Hematopoietic multipotent progenitor cell treated with erythropoietin and hydrocortisone succinate and interleukin-3 and kit ligand, for 8 days (in vitro differentiated cells): ENCODE measurements at places on chromosomes 1 and 21.

- no peak for DNase-seq
Measured at GRCh38 chr1:8597455-8597854, 220.0 kb downstream of the RERE start.

GRCh38 chr21:42117229-42117966, 46.3 kb downstream of the UMODL1 start:
- peak; percentile 73 for DNase-seq

DNA sequence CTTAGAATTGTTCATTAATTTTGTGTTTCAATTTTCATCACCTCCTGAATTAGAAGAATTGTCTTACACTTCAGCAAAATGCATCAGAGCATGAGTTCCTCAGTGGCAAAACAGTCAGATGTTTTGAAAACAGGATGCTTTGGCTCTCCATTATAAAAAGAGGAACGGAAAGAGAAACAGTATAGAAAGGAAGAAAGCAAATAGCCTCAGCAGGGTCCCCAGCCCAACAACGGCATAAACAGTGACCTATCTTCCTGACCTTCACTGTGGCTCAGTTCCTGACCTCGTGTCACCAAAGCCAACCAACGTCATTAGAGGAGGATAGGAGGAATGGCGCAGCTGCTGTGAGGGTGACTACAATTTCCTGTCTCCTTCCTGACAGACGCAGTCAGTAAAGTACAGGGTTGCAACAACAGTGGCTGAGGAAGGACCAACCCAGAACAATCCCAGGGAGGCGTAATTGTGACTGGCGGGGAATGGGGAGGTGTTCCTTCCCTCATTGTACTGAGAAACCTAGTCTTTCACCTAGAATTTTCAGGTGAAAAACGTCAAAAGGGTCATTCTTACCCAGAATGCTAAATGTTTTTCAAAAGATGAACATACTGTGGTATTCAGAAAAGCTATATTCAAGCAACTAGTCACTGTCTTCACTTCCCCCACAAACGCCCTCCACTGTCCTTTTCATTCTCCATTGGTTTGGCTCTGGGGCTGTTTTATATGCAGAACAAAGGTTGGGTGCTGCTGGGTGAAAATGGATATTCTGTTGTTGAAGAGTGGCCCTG, 197.9 kb upstream of the SGIP1 start:
- DNase-seq: peak; percentile 10

GRCh38 chr1:113605146-113605545, 154.1 kb downstream of the PHTF1 start:
- no peak for DNase-seq

- DNase-seq: no peak
Measured at GRCh38 chr1:85358702-85359438, 82.4 kb upstream of the BCL10 start.

DNA sequence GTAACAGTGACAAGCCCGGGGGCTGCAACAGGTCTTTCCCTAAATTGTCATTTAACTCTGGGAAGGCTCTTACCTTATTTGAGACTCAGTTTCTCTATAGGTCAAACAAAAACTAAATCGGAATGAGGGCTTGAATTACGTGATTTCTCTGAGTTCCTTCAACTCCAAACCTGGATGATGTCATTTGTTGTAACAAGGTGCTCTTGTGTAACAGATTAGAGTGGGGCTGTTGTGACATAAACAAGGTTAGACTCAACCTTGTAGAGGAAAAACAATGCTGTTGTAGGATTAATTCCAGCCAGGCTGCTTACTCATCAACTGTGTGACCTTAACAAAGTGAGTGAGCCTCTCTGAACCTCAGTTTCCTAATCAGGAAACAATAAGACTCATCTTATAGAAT, 74.4 kb downstream of the SUSD4 start:
- no peak for DNase-seq

DNA sequence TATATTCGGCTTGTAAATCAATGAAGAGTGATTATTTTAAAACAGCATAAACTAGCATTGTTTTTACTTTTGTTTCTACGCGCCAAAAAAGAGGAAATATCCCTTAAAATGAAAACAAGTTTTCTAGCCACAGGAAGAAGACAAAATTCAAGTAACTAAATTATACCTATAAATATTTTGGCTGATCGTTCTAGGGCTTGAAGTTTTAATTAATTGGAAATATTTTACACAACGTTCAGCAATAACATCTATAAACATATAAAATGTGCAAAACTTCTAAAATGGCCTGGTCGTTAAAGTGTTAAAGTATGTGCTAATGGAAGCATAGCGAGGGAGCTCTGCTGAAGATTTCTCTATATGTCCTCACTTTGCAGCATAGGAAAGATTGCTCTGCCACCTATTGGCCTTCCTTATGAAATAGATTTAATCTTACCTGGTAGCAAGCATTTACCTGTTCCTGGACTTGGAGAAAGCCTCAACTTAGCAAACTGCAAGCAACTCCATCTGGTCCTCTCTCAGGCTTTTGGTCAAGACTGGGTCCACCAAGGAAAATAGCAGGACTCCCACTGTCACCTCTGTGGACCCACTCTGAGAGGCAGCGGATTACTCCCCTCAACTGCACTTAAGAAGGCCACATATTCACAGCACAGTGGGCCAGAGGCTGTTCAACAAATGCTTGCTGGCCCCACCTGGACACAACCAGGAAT, 351.3 kb upstream of the RUNX1 start:
- peak; percentile 75 for DNase-seq

DNA sequence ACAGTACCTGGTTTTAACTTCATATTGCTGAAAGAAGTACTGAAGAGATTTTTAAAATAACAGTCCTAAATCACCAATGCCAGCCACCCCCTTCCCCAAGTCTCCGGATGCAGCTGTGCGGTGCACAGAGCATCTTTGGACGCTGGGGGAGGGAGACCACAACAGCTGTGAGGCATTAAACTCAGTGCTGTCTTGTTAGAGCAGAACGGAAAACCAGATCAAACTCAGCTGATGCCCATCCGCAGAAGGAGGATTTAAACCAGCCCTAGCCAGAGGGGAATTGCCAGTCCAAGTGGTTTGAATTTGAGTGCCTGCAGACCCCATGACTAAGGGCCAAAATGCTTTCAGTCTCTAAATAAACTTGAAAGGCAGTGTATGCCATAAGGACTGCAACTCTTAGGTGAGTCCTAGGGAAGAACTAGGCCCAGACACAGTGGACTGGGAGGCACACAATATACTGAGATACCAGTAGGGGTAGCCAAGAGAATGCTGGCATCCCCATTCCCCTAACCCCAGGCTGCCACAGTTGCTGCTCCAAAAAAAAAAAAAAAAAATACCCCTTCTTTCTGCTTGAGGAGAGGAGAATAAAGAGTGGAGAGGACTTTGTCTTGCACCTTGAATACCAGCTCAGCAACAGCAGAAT, 576.2 kb downstream of the NEGR1 start:
- DNase-seq: no peak

DNA sequence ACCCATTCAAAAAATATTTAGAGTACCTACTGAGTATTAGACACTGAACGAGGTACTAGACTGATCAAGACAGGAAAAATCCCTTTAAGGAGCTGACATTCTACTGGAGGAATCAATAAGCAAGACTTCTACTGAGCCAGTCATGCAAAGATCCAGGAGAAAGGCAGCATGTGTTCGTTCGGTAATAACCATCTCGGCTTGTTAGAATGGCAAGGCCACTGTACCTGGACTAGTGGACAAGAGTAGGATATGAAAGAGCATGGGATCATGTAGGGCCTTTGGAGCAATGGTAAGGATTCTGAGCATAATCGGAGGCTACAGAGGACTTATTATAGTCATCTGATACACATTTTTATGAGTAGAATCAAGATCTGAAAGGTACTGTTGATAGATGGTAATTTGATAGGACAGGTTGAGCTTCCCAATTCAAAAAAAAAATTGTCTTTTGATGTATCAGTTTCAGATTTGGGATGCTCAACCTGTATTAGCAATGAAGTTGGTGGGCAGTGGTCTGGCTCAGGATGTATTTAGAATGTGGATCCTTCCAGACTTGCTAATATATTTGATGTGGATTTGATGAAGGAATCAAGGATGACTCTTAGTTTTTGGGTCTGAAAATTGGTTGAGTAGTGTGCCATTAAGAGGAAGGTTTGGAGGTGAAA, 2.3 kb downstream of the COX20 start:
- no peak for DNase-seq

- DNase-seq: no peak
Measured at GRCh38 chr1:77371396-77371795, 89.6 kb downstream of the AK5 start.

DNA sequence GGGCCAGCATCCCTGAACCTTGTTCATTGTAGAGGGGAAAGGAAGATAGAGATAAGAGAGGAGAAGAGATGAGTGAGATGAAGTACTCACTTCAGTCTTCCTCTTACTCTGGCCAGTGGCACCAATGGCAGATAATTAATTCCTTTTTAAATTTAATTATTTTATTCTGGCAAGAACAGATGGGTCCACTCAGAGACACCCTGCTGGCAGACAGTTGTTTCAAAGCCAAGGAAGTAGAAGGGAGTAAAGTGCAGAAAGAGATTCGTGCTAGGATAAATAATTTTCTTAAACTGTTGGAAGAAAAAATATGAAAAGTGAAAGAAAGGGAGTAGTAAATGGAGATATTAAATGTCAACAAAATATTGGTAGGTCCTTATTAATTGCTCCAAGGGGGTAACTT, 7.7 kb upstream of the GJA5 start:
- no peak for DNase-seq

DNA sequence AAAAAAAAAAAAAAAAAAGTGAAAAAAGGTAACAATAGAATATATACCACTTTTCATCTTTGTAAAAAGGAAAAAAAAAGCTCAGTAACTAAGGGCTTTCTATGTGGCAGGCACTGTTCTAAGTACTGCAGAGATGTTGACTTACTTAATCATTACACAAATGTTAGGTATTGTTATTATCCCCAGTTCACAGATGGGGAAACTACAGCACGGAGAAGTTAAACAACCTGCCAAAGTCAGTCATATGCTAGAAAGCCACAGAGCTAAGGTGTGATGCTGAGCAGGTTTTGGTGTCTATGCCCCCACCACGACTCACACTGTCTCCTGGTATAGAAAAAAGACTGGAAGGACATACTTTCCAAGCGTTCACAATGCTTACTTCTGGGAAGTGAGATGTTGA, 6.6 kb upstream of the PNRC2 start:
- DNase-seq: no peak

DNA sequence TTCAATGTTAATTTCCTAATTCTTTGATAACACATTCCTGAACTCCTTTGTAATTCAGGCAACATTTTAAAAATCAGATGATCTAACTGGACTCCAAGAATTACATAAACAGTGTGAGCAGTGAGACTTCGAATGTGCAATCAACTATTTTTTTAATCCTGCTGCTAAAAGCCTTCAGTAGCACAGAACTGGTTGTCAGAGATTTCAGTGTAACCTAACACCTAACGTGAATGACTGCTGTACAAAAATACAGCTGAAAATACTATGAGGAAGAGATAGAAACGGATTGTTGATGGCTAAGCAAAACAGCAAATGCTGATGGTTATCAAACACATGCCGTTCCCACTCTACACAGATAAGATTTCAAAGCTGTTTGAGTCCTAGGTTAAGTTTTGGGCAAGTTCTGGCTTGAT, 46.1 kb downstream of the APP start:
- no peak for DNase-seq

GRCh38 chr1:42002220-42002619, 83.5 kb upstream of the HIVEP3 start:
- DNase-seq: no peak

DNA sequence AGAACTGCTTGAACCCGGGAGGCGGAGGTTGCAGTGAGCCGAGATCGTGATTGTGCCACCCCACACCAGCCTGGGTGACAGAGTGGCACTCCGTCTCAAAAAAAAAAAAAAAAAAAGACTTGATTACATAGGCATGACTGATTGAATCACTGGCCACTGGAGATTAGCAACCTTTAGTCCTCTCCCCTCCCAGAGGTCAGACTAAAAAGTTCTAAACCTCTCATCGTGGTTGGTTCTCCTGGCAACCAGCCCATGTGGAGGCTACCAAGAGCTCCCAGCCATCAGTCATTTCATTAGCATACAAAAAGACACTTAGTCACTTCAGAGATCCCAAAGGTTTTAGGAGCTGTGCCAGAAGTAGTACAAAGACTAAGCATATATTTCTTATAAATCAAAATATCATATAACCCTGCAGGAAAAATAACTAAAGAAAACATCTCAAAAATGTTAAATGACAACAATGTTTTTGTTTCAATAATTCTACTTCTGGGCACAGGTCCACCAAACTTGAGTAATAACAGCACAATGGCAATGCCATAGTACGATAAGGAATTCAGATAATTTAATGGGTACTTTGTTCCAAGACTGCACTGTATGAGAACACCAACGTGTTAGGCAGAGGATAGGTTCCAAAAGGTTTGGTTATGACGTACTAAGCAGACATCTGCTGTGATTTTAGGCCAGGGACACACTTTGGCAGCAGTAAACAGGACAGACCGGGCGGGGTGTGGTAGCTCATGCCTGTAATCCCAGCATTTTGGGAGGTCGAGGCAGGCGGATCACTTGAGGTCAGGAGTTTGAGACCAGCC, 18.1 kb downstream of the USP48 start:
- DNase-seq: peak; percentile 95

- no peak for DNase-seq
Measured at GRCh38 chr1:23092447-23092846, 73.2 kb downstream of the KDM1A start.

GRCh38 chr1:94819945-94820746, at the start of gene SLC44A3:
Gene SLC44A3, plus strand, starts transcription at chr1:94820357. Its CDS starts 95 bp downstream, at chr1:94820452.
- no peak for DNase-seq

GRCh38 chr1:71526824-71527223, 446.0 kb upstream of the ZRANB2 start:
- no peak for DNase-seq

DNA sequence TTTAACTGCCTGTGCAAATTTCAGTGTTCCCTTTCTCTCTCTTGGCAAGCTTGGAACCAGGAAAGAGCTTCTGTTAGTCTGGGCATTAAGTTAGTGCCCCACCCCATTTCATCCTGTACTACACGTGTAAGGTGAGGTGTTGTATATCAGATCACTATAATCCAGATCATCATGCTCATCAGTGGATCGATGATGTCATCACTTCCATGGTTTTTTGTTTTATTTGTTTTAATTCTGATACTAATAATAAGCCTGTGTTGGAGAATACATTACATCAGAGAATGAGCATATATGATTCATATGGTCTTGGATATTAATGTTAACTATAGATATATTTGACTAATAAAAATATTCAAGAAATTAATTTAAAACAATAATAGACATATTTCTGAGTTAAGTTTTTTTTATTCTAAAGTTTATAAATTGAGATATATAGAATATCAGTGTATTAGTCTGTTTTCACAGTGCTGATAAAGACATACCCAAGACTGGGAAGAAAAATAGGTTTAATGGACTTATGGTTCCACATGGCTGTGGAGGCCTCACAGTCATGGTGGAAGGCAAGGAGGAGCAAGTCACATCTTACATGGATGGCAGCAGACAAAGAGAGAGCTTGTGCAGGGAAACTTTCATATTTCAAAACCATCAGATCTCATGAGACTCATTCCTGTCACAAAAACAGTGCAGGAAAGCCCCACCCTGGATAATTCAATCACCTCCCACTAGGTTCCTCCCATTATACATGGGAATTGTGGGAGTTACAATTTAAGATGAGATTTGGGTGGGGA, 588.3 kb upstream of the B3GALT2 start:
- DNase-seq: no peak
